ENCODE measurements at places on chromosomes 12 and 14.

GRCh38 chr12:32446316-32447119, 47.2 kb downstream of the FGD4 start:
- DNase-seq: no peak

DNA sequence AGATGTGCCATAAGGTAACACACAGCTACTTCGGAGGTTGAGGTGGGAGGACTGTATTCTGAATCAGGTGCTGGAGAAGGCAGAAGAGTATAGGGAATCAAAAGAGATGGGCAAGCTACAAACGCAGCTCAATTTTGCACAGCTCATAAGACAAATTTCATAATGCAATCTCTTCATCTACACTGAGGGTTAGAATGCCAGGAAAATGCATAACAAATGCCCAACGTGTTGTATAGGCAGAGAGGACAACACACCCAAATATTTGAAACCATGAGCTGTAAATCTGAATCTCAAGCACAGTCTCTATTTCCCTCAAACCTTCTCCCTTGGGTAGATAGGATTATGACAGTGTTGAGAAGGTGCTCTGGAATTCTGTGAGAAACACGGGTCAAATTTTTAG, 263.1 kb upstream of the FOXN3 start:
- DNase-seq: no peak

GRCh38 chr14:73824127-73824526, 27.5 kb upstream of the PTGR2 start:
- DNase-seq: no peak

- DNase-seq: no peak
These were observed 36.8 kb upstream of the GLIPR1 start for GRCh38 chr12:75443709-75444108.

GRCh38 chr12:18439541-18439940, 178.2 kb downstream of the PIK3C2G start:
- DNase-seq: no peak

DNA sequence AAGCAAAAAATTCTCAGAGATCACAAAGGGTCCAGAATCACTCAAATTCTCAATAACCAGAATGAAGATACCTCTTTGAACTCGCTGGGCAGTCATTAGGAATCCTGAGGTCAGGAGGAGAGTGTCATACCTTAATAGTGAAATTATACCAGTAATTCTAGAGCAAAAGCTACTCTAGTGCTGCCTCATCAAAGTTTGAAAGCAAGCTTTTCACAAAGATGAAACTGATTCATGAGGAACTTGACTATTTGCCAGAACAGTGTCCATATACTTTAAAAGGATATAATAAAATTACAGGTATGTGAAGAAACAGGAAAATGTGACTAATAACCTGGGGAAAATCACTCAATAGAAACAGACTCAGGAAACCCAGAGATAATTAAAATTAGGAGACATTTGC, 44.5 kb downstream of the EML5 start:
- DNase-seq: no peak

- DNase-seq: no peak
These were observed 31.3 kb downstream of the CYP46A1 start for GRCh38 chr14:99715266-99716000.

GRCh38 chr12:98894412-98895085, 249.5 kb downstream of the APAF1 start:
- no peak for DNase-seq

DNA sequence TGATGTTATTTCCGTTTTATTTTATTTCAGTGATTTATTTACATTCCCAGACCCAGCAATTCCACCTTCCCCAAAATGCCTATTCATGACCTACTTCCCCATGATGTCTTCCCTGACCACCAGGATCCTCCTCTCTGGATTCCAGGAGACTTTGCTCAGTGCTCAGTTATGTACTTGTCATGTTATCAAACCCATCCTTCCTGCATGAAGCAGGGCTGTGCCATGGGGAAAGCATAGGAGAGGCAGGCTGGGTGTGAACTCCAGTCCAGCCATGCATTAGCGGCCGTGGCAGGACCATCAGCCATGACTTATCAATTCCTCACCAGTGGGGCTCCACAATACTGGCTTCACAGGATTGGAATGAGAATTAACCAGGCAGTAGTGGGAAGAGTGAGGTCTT, 57.8 kb downstream of the B4GALNT3 start:
- DNase-seq: no peak
